Natural killer cell (primary cell): ENCODE measurements at places on chromosomes 5 and 9. TPM values are rescaled to one million over a fixed set of nuclear protein-coding genes. Genes with fewer than 3 reads are reported as not detected.

DNA sequence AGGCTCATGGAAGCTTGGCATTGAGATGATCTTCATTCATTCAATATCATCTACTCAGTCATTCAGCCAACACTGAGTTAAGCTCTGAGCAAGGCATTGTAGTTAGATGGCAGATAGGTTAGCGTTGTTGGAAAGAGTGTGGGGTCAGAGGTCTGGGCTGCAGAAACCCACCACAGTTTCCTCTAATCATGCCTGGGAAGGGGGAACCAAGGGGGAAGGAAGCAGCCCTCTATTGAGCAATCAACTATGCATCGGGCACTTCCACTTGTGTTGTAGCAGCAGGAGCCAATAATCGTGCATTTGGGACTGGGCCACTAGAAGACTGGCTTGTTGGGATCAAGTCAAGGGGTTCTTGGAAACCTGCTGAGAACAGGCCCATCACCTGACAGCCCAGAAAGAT lies 139.1 kb downstream of the PIP5K1B start:
- H3K4me3 ChIP-seq = no peak overlapping the region
- H3K27ac ChIP-seq = no peak overlapping the region
- no peaks in the 10 kb centered on the region for H3K36me3 ChIP-seq
- no peak for DNase-seq
- no peaks in the 10 kb centered on the region for H3K27me3 ChIP-seq
- H3K4me1 ChIP-seq = peaks cover 2% of the 10 kb centered on the region

DNA sequence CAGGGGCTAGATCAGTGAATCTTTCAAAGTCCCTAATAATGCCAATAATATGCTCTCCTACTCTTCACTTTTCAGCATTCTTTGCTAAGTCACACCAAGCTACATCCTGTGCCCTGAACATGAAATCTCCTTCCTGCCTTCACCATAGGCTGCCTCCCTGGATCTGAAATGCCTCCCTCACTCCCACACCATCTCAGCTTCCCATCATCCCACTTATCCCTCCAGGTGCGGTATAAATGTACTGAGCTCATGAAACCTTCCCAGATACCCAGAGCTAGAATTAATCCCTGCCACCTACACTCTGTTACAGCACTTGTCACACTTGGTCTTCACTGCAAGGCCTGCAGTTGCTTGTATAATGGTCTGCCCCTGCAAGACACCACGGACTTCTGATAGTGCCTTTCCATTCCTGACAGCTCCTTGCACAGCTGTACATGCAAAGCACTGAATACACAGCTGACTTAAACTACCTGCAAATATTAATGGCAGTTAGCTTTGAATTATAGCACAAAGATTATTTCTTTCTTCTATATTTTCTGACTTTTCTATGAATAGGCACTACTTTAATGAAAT lies 250.4 kb downstream of the EBF1 start:
- DNase-seq = no peak
- H3K27ac ChIP-seq = no peak overlapping the region
- no peaks in the 10 kb centered on the region for H3K36me3 ChIP-seq
- H3K27me3 ChIP-seq = no peaks in the 10 kb centered on the region

- no peaks in the 10 kb centered on the region for H3K36me3 ChIP-seq
- no peaks in the 10 kb centered on the region for H3K27me3 ChIP-seq
- H3K4me1 ChIP-seq = no peaks in the 10 kb centered on the region
- DNase-seq = no peak
- H3K4me3 ChIP-seq = no peak overlapping the region
Observed at GRCh38 chr9:35508069-35508468, 18.2 kb downstream of the RUSC2 start.

DNA sequence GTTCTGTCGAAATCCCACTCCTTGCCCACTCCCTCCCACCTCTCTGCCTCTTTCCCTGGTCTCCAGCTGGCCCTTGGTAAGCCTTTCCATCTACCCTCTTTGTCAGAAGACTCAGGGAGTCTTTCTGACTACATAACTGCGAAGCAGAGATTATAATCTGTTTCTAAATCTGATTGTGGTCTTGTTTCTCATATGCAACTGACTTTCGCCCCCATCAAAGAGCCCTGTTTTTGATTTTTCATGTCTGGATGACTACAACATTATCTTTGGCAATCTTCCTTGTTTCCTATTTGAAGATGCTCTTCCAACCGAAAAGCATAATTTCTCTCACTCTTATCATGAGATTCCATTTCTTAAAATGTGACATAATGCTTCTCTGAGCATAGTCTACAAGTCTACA lies 218.2 kb upstream of the ADAMTSL1 start:
- H3K27me3 ChIP-seq = no peaks in the 10 kb centered on the region
- H3K36me3 ChIP-seq = no peaks in the 10 kb centered on the region
- no peaks in the 10 kb centered on the region for H3K4me1 ChIP-seq
- no peak overlapping the region for H3K4me3 ChIP-seq

- H3K4me1 ChIP-seq = no peaks in the 10 kb centered on the region
- no peaks in the 10 kb centered on the region for H3K27me3 ChIP-seq
- no peak overlapping the region for H3K4me3 ChIP-seq
- no peaks in the 10 kb centered on the region for H3K36me3 ChIP-seq
Observed at GRCh38 chr9:92385477-92385876, 18.9 kb downstream of the OGN start.

DNA sequence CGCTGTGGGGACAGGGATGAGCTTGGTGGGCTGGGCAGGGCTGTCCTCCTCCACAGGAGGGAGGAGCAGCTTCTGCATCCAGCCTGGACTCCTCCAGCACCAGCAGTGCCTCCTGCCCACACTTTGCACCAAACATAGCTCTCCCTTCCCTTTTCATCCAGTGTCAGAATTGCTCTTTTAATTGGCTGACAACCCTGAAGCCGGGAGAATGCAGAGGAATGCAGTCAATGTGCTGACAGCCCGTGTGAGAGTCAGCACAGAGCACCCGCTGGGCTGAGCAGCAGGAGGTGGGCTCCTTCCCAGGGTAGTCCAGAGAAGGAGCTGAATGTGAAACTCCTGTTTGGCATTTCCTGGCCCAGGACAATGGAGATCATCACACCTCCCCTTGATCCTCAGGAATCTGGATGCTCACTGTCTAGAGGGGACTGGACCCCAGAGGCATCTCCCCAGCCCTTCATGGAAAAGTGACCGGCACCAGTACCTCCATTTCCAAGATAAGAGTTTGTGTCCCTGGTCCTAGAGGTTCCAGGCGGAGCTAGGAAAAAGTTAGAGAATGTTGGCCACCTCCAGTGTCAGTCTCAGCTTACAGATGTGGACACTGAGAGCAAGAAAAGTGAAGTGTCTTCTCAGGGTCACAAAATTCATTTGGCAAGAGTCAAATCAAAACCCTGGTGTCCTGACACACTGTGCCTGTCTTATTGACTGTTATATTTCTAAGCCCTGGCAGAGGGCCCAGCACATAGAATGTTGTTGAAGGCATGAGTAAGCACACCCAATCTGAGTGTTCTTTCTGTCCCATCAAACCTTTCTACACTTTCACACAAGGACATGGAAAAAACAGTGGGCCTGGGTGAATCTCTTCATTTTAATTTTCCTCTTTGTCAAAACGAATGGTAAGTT lies 202.1 kb downstream of the SNX18 start:
- H3K27me3 ChIP-seq = no peaks in the 10 kb centered on the region
- no peak overlapping the region for H3K27ac ChIP-seq
- no peaks in the 10 kb centered on the region for H3K36me3 ChIP-seq
- no peak overlapping the region for H3K4me3 ChIP-seq

GRCh38 chr5:8827696-8828095 lies 718.2 kb downstream of the SEMA5A start:
- H3K36me3 ChIP-seq = no peaks in the 10 kb centered on the region
- no peaks in the 10 kb centered on the region for H3K4me1 ChIP-seq
- no peak overlapping the region for H3K27ac ChIP-seq
- no peak overlapping the region for H3K4me3 ChIP-seq

GRCh38 chr9:133463864-133464615 lies 4.3 kb downstream of the CACFD1 start:
- H3K4me3 ChIP-seq = no peak overlapping the region
- peaks cover 18% of the 10 kb centered on the region for H3K4me1 ChIP-seq
- H3K27me3 ChIP-seq = no peaks in the 10 kb centered on the region
- no peaks in the 10 kb centered on the region for H3K36me3 ChIP-seq
- DNase-seq = no peak

DNA sequence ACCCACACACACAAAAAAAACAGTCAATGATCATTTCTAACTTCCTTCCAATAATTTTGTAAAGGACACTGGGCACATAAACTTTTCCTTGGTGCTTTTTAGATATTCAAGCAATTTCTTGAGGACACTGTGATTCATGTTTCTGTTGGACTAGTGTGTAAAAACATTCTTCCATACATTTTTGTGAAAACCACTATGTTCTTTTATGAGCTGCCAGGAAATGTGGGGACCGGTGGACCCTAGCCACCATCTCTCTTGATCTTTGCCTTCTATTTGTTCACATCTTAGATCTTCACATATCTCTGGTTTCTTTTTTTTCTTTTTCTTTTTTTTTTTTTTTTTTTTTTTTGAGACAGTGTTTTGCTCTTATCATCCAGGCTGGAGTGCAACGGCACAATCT lies 287.4 kb downstream of the GLIS3 start:
- DNase-seq = no peak
- H3K4me3 ChIP-seq = no peak overlapping the region
- no peaks in the 10 kb centered on the region for H3K36me3 ChIP-seq

DNA sequence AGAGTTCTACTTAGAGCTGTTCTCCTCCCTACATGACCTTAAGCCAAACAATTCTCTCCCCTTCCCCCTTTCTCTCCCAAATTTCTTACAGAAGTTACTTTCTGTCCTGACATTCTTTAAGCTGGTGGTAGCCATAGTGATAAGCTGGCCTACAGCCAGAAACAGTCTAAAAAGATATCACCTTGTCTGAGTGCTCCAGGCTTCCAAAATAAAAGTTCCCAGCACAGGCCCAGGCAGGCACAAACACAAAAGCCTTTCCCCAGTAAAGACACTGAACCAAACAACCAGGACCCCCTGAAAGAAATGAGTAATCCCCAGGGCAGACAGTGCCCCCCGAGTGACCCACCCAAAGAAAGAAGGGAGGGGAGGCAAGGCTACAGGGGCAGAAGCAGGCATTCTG lies 19.2 kb downstream of the SIL1 start:
- peaks cover 20% of the 10 kb centered on the region for H3K4me1 ChIP-seq
- no peak overlapping the region for H3K4me3 ChIP-seq
- DNase-seq = no peak
- no peaks in the 10 kb centered on the region for H3K27me3 ChIP-seq
- H3K27ac ChIP-seq = no peak overlapping the region

- no peak overlapping the region for H3K27ac ChIP-seq
- no peak for DNase-seq
- no peaks in the 10 kb centered on the region for H3K36me3 ChIP-seq
- H3K27me3 ChIP-seq = peaks cover 15% of the 10 kb centered on the region
Observed at GRCh38 chr5:122311497-122311960, 508 bp upstream of the SNCAIP start.

DNA sequence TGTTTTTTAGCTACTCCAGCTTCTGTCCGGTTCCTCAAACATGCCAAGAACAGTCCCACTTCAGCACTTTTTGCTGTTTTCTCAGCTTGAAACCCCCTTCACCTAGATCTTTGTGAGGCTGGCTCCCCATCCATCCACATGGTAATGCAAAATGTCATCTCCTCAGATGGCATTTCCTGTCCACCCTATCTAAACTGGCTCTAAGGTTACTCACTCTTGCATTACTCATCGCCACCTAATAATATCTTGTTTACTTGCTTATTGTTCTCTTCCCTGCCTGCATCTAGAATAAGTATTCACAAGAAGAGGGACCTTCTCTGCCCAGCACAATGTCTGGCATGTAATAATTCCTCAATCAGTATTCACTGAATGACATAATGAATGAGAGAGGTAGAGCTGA lies 220.1 kb downstream of the FAM114A2 start:
- no peaks in the 10 kb centered on the region for H3K4me1 ChIP-seq
- no peaks in the 10 kb centered on the region for H3K36me3 ChIP-seq
- H3K27me3 ChIP-seq = no peaks in the 10 kb centered on the region

- no peaks in the 10 kb centered on the region for H3K27me3 ChIP-seq
- H3K4me3 ChIP-seq = no peak overlapping the region
- H3K27ac ChIP-seq = no peak overlapping the region
Observed at GRCh38 chr9:94289691-94290090, 30.6 kb downstream of the ZNF169 start.

GRCh38 chr9:106619211-106619610 lies 243.8 kb upstream of the ZNF462 start:
- H3K27ac ChIP-seq = no peak overlapping the region
- no peak for DNase-seq
- no peaks in the 10 kb centered on the region for H3K4me1 ChIP-seq
- H3K27me3 ChIP-seq = no peaks in the 10 kb centered on the region

GRCh38 chr9:135502873-135503321 lies 2.4 kb downstream of the MRPS2 start:
- no peak overlapping the region for H3K27ac ChIP-seq
- H3K4me3 ChIP-seq = no peak overlapping the region
- DNase-seq = no peak
- H3K36me3 ChIP-seq = peaks cover 10% of the 10 kb centered on the region
- no peaks in the 10 kb centered on the region for H3K27me3 ChIP-seq

Gene SLC45A2
- not detected for total RNA-seq

Gene DND1
- total RNA-seq = 1.1 TPM

Gene DENND4C
- 82.6 TPM for total RNA-seq

Gene C5orf34
- 1.8 TPM for total RNA-seq

Gene ACSL6
- 2.2 TPM for total RNA-seq

Gene DOCK8
- 207 TPM for total RNA-seq

Gene INSL4
- not detected for total RNA-seq
